Activated CD8-positive, alpha-beta memory T cell treated with anti-CD3 and anti-CD28 coated beads for 1 hour (primary cell): ENCODE measurements at places on chromosomes 12 and 14.

DNA sequence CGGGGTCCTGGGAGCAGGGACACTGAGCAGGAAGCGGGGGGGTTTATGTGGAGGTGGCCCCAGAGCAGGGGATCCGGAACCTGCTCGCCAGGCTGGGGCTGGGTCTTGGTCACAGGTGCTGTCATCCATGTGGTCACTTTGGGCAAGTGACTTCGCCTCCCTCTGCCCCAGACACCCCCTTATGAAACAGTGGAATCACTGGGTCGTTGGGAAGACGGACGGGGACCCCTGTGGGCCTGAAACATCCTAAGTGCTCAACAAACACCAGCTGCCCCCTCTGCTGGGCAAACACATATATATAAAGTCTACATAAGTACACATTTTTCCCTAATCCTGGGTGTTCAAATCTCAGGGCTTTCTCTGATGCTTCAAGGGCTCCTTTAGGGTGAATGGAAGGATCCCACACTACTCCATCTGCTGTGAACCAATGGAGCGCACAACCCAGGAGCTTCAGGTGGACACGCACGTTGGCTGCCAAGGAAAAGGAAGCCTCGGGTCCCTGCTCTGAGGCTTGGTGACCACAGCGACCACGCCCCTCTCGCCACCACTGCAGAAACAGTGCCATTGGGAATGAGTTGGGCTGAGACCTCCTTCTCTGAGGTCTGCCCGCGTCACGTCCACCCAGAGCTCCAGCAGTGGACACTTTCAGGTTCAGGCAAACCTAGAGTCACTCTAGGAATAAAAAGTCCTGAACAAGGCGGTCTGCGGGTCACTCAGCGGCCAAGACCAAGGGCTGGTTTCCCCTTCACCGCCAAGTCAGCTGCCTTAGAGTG lies 54.6 kb downstream of the CDC42BPB start:
- DNase-seq: no peak

DNA sequence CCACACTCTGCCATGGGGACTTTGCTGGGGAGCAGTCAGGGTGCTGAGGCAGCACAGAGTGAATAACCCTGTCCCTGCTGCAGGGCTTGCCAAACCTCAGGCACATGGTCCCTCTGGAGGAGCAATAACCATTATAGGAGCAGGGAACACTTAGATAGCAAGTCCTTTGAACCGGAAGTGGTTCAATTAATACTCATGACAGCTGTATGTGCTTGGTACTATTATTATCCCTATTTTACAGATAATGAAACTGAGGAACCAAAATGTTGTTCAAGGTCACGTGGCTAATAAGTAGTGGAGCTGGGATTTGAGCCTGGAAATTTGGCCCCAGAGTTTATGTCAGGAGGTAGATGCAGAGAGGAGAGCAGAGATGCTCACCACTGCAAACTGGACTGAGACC lies 49.0 kb downstream of the RFX4 start:
- no peak for DNase-seq

GRCh38 chr12:114692186-114693058 lies 8.4 kb upstream of the TBX3 start:
- DNase-seq: no peak

DNA sequence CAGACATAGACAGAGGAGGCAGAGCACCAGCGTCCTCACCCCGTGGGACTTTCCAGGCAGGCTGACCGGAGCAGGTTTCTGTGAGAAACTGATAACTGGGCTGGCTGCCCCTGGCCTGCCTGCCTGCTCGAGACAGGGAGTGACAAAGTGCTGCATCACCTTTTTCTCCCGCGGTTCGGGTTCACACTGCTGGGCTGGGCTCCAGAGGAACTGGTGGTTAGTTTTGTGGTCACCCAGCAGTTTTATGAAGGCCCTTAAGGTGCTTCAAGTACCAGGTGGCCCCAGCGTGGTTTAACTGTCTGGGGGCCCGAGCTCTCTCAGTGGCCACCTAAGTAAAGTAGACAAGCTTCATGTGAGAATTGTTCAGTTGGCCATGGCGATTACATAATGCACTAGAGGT lies 1073.6 kb downstream of the BCL11B start:
- DNase-seq: no peak

- no peak for DNase-seq
Observed at GRCh38 chr12:64667793-64668192, 57.5 kb downstream of the RASSF3 start.

GRCh38 chr14:61154641-61155040 lies 126.5 kb downstream of the TMEM30B start:
- DNase-seq: no peak

DNA sequence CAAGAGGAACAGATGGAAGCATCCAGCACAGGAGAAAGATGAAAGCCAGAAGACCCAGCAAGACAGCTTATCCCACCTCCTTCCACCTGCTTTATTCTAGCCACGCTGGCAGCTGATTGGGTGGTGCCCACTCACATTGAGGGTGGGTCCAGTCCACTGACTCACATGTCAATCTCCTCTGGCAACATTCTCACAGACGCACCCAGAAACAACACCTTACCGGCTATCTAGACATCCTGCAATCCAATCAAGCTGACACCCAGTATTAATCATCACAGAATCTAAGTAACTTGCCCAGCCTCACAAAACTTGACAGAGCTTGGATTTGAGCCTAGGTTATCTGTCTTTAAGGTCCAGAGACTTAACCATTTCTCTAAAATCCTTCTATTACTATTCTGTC lies 208.9 kb downstream of the PAH start:
- DNase-seq: no peak

DNA sequence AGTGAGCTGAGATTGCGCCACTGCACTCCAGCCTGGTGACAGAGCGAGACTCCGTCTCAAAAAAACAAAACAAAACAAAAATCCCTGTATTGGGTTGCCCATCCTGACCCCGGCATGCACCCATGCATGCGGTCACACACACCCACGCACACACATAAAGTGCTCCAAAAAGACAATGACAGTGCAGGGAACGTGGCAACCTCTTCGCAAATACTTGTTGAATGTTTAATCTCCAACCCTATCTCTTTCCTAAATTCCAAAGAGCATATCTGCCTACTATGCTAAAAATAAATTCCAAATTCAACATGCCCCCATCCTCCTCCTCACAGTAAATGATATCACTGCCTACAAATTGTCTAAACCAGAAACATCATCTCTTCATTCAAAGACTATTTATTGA lies 13.5 kb downstream of the SLC7A7 start:
- DNase-seq: no peak

DNA sequence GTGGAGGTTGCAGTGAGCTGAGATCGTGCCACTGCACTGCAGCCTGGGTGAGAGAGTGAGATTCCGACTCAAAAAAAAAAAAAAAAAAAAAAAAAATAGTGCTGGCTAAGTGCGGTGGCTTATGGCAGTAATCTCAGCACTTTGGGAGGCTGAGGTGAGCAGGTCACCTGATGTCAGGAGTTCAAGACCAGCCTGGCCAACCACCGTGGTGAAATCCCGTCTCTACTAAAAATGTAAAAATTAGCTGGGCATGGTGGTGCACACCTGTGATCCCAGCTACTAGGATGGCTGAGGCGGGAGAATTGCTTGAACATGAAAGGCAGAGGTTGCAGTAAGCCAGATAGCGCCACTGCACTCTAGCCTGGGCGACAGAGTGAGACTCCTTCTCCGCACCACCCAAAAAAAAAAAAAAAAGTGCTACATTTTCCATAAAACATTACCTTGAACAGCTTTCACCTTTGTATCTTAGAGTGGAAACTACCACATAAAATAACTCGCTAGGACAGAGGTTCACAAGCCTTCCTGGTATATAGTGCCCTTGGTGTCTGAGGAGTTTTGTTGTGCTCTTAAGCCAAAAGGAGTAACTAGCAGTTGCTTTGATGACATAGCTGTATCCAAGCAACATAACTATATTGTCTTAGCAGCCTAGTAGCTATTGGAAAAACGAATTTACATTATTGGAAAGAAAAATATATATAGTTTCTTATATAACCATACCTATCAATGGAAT lies 11.1 kb downstream of the PTGES3 start:
- no peak for DNase-seq
